ENCODE measurements at places on chromosomes 6 and 20. TPM values are rescaled to one million over a fixed set of nuclear protein-coding genes. Genes with fewer than 3 reads are reported as not detected.

Gene HLA-DMB
- not detected for total RNA-seq

Gene NOTCH4
- total RNA-seq, result 5.3 TPM

Gene OR2J3
- total RNA-seq, result not detected

Gene PARD6B
- total RNA-seq, result 0.10 TPM

Gene TRIM31
- not detected for total RNA-seq

Gene RWDD2A
- total RNA-seq, result 5.4 TPM

Gene KIF25
- not detected for total RNA-seq

Gene WASF1
- 12.8 TPM for total RNA-seq

Gene SNTA1
- 13.8 TPM for total RNA-seq

Gene NQO2
- total RNA-seq, result 25.2 TPM

Gene POU5F1
- total RNA-seq, result not detected

Gene RFX6
- total RNA-seq, result not detected

Gene IP6K3
- total RNA-seq, result not detected

Gene CLPSL2
- not detected for total RNA-seq

Gene BAK1
- total RNA-seq, result 6.8 TPM

Gene SLC22A1
- not detected for total RNA-seq

Gene MDFI
- total RNA-seq, result 2.9 TPM

Gene OR2H2
- not detected for total RNA-seq

Gene PRSS35
- total RNA-seq, result 0.56 TPM

Gene GPR6
- not detected for total RNA-seq

Gene SEMG1
- not detected for total RNA-seq

Gene FAM210B
- 50.2 TPM for total RNA-seq

Gene HRH3
- not detected for total RNA-seq

Gene SCUBE3
- 2.9 TPM for total RNA-seq

Gene SNAP91
- total RNA-seq, result not detected

Gene EMILIN3
- total RNA-seq, result 0.31 TPM

Gene SCRT2
- not detected for total RNA-seq

Gene LEMD2
- 25.6 TPM for total RNA-seq

Gene LAMP5
- not detected for total RNA-seq

Gene DLK2
- total RNA-seq, result not detected

Gene PREX1
- total RNA-seq, result 4.9 TPM

All from cardiac ventricle fibroblast (primary cell).